Stimulated activated CD8-positive, alpha-beta memory T cell treated with anti-CD3 and anti-CD28 coated beads, Interleukin-7, amount 100 ng/mL, for 1 hour (primary cell): ENCODE measurements at places on chromosomes 4 and X.

GRCh38 chr4:8276358-8277240 is 7.0 kb downstream of the HTRA3 start:
- no peak for DNase-seq

DNA sequence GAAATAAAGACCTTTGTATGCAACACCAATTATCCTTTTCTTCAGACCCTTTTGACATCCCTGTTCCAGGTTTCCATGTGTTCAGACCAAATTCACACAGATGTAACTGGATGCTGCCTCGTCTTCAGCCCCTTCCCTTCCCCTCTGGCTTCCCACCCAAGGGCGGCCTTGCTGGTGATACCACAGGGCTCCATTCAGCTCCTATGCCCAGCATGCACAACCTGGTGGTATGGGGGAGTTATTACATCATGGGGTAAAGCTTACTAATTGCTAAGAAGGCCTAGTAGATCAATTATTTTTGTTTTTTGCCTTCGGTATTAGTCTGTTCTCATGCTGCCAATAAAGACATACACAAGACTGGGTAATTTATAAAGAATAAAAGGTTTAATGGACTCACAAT is 317.0 kb upstream of the CXXC4 start:
- no peak for DNase-seq

DNA sequence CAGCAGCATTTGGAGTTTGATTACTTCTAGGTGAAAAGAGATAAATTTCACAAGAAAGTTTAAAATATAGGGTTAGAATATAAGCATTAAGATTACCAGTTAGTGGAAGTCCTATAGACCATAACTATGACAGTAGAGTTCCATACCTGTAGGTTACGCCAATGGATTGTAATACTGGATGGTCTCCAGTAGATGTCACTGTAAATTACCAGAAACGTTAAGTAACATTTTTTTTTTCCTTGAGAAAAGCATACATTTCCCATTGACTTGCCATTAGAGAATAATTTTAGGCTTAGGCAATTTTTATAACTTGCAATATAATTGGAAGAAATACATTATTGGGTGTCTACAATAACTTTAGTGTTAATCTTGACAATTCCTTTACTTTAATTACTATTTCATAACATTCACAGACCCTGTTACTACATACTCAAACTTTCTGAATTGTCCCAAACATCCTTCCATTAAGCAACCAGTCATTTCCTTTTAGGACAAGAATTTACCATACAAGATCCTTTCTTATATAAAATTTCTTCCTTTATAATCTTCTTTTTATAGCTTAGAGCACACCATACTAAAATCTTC is 304.1 kb upstream of the TECRL start:
- no peak for DNase-seq

GRCh38 chr4:77169481-77169880 is 12.5 kb downstream of the CCNG2 start:
- no peak for DNase-seq

DNA sequence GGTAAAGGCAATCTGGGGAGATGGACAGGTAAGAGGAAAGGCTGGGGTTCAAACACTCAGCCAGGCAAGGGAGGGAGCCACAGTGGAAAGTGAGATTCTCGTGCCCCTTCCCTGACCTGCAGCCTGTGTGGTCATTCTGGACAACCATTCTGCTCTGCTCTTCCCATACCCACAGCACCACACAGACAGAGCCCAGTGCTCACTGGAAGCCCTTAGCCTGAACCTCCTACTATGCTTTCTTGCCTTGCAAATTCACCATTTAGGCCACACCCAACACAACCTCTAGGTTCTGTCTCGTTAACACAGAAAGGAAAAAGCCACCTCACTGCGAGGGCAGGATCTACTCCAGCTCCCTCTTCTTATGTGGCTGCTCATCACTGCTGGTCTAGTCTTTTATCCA is 92.7 kb downstream of the SHISA3 start:
- no peak for DNase-seq

DNA sequence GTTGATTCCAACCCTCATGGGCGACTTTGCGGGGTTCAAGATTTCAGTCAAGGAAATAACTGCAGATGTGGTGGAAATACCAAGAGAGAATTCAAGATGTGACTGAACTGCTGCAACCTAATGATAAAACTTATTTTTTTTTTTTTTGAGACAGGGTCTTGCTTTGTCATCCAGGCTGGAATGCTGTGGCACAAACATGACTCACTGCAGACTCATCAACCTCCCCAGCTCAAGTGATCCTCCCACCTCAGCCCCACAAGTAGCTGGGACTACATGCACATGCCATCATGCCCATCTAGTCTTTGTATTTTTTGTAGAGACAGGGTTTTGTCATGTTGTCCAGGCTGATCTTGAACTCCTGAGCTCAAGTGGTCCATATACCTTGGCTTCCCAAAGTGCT is 19.5 kb upstream of the WDFY3 start:
- no peak for DNase-seq

- DNase-seq: no peak
Observed at GRCh38 chrX:154043003-154043763, 23.5 kb upstream of the IRAK1 start.

- DNase-seq: no peak
Observed at GRCh38 chrX:107676559-107677378, 48.5 kb downstream of the PRPS1 start.

DNA sequence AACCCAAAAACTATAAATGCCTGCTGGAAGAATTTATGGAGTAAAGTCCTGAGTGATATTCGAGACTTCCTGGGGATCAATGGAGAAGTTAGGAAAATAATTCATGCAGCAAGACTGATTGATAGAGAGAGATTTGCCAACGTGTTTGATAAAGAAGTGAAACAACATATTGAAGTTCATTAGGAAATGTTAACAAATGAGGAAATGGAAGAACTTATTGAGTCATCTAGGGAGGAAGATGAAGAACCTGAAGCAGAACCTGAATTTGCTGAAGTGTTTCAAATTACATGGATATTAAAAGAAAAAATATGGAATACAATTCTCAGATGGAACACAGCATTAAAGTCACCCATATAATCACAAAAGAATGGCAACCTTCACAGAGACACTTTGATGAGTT is 39.0 kb downstream of the DDX60 start:
- DNase-seq: no peak

- DNase-seq: no peak
Observed at GRCh38 chr4:139913398-139913990, 240.5 kb downstream of the MAML3 start.

- DNase-seq: no peak
Observed at GRCh38 chr4:19030536-19030935, 1009.0 kb upstream of the LCORL start.

GRCh38 chrX:45515262-45516215 is 314.9 kb upstream of the DIPK2B start:
- DNase-seq: no peak

GRCh38 chr4:15336410-15337167 is 91.2 kb upstream of the C1QTNF7 start:
- DNase-seq: no peak

DNA sequence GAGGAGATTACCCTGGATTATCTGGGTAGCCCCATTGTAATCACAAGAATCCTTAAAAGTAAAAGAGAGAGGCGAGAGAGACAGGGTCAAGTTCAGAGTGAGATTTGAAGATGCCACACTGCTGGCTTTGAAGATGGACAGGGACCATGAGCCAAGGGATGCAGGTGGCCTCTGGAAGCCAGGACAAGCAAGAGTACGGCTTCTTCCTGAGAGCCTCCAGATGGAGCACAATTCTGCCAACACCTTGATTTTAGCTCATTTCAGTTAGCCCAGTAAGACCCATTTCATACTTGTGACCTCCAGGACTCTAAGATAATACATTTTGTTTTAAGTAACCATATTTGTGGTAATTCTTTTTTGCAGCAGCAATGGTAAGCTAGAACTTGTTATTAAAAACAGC is 120.3 kb downstream of the GPM6A start:
- DNase-seq: no peak

- no peak for DNase-seq
Observed at GRCh38 chr4:174398728-174399127, 115.0 kb downstream of the CEP44 start.

- no peak for DNase-seq
Observed at GRCh38 chrX:154018518-154019060, 1.1 kb downstream of the IRAK1 start.

- DNase-seq: no peak
Observed at GRCh38 chr4:112036886-112037285, 108.4 kb upstream of the FAM241A start.

GRCh38 chr4:41881981-41882624 is 53.1 kb upstream of the TMEM33 start:
- no peak for DNase-seq

- DNase-seq: no peak
Observed at GRCh38 chrX:10009741-10010140, 42.6 kb downstream of the CLDN34 start.

DNA sequence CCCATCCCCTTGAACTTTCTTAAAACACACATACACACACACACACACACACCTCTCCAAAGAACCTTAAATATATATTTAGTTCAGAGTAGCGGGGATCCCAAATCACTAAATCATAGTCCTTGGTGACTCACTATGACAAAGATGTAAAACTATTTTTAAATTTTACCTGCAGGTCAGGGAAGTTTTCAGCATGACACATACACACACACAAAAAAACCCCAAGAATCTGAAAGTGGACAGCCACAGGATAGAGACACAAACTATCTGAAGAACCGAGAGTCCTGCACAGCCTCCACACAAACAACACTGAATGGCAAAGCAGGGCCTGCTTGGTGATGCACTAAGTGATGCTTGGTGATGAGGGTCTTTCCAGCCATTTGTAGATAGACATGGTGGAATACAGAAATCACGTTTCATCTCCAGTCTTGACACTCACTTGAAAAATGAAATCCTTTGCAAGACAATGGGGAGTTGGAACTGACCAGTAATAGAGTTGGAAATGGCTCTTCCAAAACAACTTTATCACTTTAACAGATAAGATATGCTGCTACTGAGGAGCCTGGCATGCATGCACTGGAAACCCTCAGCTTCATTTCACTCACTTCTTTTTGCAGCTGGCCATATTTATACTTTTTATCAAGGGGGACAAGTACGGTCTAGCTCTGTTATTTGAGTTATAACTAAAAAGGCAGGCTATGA is 307.3 kb downstream of the RAPGEF2 start:
- DNase-seq: no peak

DNA sequence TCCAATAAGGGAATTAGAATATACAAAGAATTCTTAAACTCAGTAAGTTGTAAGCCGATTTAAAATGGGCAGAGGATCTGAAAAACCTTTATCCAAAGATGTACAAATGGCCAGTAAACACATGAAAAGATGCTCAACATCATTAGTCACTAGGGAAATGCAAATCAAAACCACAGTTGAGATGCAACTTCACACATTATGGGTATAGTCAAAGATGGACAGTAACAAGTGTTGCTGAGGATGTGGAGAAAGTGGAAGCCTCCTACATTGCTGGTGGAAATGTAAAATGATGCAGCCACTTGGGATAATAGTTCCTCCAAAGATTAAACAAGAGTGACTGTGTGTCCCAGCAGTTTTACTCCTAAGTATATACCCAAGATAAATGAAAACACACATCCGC is 32.6 kb downstream of the RS1 start:
- no peak for DNase-seq

- no peak for DNase-seq
Observed at GRCh38 chr4:104404361-104404760, 90.3 kb downstream of the CXXC4 start.

- no peak for DNase-seq
Observed at GRCh38 chr4:21900211-21900610, 48.4 kb downstream of the KCNIP4 start.

DNA sequence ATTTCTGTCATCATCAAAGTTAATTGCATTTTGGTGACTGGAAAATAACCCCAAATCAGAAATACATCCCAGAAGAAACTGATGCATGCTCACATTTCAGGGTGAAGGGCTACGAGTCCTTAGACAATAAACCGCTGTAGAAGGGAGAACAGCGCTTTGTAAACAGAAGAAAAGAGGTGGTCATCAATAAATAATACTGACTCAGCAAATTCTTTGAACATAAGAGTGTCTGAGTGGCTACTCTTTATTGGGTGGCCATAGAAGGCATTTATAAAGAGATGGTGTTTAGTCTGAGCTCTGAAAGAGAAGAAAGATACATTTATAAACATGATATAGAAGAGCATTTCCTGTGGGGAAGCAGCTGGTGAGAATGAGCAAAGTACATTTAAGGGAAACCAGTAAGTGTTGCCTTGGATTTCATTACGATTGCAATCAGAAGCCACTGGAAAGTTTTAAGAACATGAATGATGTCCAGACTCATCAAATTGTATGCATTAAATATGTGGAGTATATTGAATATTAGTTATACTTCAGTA is 246.9 kb upstream of the GIMD1 start:
- DNase-seq: no peak

- no peak for DNase-seq
Observed at GRCh38 chrX:57172544-57172943, 35.3 kb upstream of the SPIN2A start.
